ENCODE measurements at places on chromosomes 6 and 20.

GRCh38 chr20:56187534-56188165, 60.9 kb upstream of the MC3R start:
- no peak for DNase-seq

- DNase-seq = no peak
These were observed 13.5 kb upstream of the PDE10A start for GRCh38 chr6:165676435-165677068.

GRCh38 chr20:62511300-62511914, 35.6 kb upstream of the GATA5 start:
- no peak for DNase-seq

DNA sequence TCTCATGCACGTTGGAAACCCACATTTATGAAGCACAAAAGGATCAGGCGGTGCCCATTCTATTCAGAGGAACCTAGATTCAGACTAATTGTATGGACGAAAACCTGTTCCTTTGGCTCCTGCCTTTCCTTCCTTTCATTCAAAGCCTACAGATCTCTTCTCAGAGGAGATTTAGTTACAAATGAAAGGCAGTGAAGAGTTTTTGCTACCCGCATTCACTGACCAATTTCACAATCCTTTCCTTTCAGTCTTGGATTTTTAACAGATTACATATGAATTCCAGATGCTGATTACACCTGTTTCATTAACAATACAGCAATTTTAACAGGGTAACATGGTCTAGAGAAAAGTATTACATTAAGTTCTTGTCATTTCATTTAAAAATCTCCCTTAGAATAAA, 32.0 kb downstream of the TMEM242 start:
- no peak for DNase-seq

- peak; percentile 91 for DNase-seq
These were observed 12.2 kb downstream of the BACH2 start for GRCh38 chr6:90284236-90285041.

DNA sequence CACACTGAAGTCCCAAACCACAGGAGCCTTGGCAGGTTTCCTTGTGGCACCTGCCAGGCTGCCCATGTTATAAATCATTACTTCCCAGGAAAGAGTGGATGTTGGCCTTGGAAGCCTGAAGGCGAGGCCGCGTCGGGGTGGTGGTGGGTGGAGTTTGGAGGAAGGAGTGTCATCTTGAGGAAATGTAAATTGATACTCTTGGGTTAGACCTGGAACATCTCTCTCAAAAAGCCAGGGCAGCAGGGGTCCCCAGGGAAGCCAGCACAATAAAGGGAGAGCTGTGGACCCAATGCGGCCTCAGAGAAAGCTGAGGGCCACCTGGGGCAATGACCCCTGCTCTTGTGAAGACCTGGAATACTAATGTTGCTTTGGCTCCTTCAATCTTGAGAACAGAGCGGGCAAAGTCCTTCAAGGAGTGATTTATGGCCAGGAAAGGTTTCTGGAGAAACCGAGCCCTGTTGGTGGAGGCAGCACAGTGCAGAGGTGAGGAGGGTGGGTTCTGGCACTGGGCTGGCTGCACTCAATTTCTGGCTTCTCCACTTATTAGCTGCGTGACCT, 26.3 kb upstream of the TRAF3IP2 start:
- no peak for DNase-seq

DNA sequence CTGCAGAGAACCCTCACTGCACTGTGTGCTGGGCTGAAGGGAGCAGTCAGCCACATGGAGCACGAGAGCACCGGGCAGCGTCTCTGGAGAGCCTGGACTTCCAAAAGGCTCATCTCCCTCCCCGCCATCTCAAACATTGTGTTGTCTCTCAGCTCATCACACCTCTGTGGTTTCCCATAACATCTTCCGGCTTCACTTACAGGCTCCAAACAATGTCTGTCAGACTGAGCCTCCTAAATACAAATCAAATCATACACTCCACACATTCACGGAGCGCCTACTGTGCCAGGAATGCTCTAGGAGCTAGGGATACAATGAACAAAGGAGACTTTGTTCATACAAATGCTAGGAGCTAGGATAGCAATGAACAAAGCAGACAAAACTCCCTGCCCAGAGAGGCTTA, 398.0 kb downstream of the RNGTT start:
- no peak for DNase-seq

DNA sequence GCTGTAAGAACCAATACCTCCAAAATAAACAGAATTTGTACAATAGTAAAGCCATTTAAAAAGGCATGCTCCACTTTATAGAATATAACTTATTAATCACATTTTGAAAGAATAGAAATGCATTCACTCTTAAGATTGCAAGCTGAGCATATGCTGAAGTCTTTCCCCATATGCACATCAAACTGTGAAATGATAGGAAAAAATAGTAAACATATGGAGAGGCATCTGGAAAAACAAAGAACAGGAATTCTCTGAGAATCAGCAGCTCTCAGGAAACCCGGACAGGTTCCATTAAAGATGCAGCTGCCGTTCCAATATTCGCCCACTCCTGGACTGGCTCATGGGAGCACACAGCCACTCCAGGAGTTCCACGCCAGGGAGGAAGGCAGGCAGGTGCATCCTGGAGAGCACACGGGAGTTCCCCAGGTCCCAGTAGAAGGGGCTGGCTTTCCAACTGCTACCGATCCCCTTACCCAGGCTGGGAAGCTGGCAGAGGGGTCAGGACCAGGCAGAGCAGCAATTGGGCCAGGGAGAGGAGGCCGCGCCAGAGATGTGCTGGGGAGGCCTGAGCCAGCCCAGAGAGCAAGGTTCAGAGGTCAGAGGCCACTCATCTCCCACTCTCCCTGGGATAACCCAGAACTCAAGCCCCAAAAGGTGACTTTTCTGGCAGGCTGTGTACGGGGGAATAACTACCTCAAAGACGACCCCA, 111.1 kb downstream of the DLL1 start:
- no peak for DNase-seq

DNA sequence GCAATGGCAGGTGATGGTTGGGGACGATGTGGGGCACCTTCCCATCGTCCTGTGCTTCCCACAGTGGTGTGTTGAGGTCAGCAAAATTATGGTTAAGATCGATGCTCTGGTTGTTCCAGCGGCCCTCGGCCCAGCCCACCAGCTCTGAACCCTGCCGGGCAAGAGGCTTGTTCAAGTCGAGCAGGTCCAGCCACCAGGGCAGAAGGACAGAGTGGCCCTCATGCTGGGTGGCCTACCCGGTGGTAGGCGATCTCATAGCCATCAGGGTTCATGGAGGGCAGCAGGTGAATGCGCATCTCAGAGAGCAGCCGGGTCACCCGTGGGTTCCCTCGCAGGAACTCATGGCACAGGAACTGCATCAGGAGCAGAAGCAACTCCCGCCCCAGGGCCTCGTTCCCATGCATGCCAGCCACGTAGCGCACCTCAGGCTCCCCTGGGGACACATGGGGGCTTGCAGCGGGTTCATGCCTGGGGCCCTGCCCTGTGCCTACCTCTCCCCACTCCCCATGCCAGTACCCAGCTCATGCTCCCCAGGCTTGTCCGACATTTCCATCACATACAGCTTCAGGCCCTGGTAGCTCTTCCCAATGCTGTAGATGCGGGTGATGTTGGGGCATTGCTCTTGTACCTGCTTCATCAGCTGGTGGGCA, 4.3 kb downstream of the CPXM1 start:
- no peak for DNase-seq

DNA sequence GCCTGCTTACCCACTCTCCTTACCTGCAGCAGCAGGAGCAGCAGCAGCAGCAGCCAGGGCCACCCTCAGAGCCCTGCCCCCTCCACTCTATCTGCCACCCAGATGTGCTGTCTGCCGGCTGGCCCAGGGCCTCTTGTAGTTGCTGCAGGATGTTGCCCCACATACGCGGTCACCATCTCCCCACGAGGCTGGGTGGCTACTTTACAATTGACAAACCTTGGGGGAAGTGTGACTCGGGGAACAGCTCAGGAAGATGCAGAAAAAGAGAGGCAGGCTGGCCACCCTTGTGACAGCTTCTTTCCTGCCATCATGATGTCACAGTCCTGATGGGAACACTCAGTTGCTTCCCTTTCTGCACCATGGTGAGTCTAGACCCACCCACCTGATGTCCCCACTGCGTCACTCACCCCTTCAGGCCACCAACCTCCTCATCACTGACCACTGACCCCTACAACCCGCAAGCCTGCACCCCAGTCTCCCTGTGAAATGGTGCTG, 14.5 kb downstream of the TREM1 start:
- DNase-seq = peak; percentile 91

GRCh38 chr20:46929902-46930301, 35.3 kb downstream of the EYA2 start:
- no peak for DNase-seq

- DNase-seq = no peak
These were observed 85.6 kb downstream of the ANKRD60 start for GRCh38 chr20:58142843-58143185.

All from suppressor macrophage treated with lipopolysaccharide for 1 hour (primary cell).